ENCODE measurements at places on chromosomes 5 and 9. TPM values are rescaled to one million over a fixed set of nuclear protein-coding genes. Genes with fewer than 3 reads are reported as not detected.
A peak's percentile ranks its signal among the peaks of the same experiment; 100 is the strongest.

- DNase-seq: no peak
Observed at GRCh38 chr9:135253305-135254004, 166.0 kb downstream of the OLFM1 start.

- no peak for DNase-seq
Observed at GRCh38 chr5:135571066-135571609, 7.7 kb downstream of the CXCL14 start.

Gene CCL27
- 0.14 TPM for total RNA-seq

Gene DRD1
- not detected for total RNA-seq

GRCh38 chr9:131302244-131303075 is 12.9 kb downstream of the PLPP7 start:
- no peak for DNase-seq

DNA sequence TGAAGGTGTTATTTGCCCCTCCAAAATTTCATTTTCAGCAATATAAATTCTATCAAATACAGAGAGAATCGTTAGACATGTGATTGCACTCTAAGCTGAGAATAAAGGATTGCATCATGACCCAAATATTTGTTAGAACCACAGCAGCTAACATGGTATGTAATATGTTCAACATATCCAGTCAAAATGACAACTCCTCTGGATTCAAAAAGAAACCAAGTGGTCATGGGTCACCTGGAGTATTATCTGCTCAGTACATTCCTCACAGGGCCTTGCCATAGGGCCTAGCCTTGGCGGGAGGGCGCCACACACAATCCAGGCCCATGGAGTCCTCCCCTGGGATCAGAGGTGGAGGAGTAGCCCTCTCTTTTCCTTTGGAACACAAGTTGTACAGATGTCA is 179.2 kb downstream of the HSD17B3 start:
- no peak for DNase-seq

Gene SEMA4D
- total RNA-seq: 2.8 TPM

Gene SUSD3
- 0.39 TPM for total RNA-seq

DNA sequence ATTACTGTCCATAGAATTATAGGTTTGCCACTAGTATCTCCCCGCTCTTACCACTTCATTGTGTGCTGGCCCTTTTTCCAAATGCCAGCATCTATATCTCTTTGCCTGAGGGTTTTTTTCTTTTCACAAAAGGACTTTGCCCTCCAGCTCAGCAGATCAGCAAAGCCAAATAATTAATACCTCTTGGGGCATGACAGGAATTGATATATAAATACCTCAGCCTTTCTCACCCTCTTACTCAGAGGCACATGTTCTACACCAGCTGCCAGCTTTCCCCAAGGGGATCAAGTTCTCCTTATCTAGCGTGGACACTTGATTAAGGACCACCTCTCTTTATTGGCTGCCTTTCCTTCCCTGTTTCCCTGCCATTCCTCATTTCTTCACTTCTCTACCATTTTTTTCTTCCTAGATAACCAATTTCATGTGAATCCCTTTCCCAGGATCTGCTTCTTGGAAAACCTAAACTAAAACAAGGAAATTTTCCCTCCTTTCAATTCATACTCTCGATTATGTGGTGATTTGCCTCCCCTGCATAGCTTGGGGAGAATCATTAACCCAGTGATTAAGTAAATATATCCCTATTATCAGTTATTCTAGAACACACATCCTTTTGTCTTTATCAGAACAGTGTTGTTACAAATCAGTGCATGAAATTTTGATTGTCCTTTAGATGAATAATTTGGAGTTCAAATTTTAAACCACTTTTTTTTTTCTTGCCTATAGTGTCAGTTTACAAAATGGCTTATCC is 6.9 kb upstream of the NUDT12 start:
- no peak for DNase-seq

Gene IFNB1
- not detected for total RNA-seq

Gene PLPP7
- total RNA-seq: 1.5 TPM

DNA sequence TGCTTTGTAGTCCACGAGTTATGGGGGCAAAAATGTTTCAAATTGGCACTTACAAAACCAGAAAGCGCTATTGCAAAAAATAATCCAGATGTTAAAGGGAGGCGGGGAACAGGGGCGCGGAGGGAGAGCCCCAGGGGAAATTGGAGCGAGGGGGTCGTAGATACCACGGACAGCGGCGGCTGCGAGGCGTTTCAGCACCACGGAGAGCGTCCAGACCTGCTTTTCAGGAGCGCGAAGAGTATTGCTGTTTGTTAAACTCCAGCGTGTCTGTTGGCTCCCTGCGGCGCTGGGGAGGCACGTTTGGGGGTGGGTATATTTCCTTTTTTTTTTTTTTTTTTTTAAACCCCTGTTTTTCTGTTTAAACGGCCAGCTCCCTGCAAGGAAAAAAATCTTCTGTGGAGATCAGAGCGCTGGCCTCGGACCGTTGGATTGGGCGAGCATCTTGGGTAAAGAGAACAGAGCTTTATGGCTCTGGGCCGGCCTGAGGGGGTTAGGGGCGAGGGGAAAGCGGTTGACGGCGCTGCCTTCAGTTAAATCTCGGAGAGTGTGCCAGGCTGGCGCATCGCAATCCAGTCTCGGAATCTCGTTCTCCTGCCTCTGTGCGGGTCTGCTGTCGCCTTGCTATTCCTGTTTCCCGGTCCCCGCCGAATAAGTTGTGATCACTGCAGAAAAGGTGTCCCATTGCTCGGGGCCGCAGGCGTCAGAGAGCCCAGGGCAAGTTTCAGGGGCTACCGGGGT is at the start of gene GLRA1:
Gene GLRA1, minus strand, starts transcription at position 288 of the 738 bp plus-strand sequence. CDS start 302 bp downstream, outside the sequence.
- DNase-seq: no peak

Gene KCNV2
- not detected for total RNA-seq

DNA sequence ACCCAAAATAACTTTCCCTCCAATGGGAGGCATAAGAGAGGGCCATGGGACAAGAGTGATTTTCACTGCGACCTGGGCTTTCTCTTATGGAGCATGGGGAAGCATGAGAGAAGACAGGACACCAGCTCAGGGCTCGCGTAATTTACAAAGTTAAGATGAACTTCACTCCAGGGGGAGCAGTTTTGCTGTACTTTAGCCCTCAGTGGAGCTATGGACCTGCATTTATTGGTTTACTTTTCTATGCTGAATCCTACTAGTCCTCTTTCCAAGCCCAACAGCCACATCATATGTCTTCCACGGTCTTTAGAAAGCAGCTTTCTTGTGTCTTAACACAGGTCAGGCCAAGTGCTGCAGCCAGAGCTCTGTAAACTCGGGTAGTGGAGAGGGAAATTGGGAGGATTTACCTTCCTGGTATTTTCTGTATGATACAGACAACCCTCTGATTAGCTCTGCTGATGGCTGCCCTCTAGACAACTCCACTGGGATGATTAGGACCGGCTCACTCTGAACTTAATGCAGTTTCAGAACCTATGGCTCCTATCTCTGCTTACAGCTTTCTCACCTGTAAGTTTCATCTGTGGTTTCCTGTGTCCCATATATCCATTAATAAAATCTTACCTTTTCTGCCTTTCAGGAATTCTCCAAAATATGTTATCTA is 581.0 kb upstream of the RORB start:
- DNase-seq: no peak

Gene FBXW2
- total RNA-seq: 39.1 TPM

GRCh38 chr5:75886706-75887105 is 169.5 kb upstream of the POC5 start:
- no peak for DNase-seq

- DNase-seq: no peak
Observed at GRCh38 chr5:158805195-158805594, 294.5 kb downstream of the EBF1 start.

GRCh38 chr9:16154521-16155078 is 601.8 kb downstream of the CCDC171 start:
- no peak for DNase-seq

GRCh38 chr5:116320486-116320885 is 235.7 kb downstream of the COMMD10 start:
- DNase-seq: peak; percentile 24

Gene ARL14EPL
- 0.39 TPM for total RNA-seq

DNA sequence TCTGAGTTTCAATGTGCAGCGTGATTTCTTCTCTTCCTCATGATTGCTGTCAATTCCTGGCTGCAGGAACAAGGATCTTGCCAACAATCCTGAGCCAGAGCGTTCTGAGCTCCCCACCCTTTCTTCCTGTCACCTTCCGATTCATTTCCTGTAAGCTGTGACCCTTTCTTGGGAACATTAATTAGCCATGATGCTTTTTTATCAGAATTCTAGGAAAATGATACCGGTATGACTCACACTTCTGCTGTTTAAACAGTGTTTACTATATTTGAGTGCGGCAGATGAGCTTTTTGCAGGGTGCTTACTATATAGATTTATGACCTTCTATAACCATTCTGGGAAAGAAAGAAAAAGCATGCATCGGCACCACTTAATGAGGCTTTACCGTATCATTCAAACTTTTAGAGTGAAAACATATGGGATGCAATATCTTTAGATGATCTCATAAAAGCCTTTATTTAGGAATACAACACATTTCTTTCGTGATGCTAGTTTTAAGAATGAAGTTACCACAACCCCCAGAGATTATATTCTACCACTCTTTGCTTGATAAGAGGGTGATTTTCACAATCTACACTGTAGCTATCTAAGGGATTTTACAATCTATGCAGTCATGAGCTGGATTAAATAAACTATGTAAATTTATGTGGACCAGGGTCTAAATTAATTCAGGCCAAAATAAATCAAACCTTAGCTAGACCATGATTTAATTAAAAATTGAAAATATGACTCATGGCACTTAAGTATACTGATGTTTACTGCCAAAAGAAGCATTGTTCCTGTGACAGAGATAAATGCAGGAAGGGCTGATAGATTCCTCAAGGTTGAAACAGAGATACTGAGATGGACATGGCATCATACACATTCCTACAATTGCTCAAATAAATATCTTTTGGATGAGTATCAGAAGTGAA is 38.0 kb upstream of the OSMR start:
- no peak for DNase-seq

DNA sequence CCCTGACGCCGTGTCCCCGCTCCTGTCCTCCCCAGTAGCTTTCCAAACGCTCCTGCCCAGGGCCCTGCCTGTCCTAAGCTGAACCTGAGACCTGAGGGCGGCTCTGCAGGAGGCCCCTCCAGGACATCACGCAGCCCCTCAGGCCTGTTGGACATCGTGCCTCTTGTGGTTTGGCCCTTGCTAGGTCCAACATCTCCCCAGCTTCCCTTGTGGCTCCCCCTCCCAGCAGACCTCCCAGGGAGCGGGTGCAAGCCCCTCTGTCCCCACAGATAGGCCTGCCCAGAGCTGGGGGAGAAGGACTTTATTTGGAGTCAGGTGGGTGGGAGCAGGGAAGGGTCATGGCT is 4.1 kb downstream of the OBP2B start:
- DNase-seq: no peak

DNA sequence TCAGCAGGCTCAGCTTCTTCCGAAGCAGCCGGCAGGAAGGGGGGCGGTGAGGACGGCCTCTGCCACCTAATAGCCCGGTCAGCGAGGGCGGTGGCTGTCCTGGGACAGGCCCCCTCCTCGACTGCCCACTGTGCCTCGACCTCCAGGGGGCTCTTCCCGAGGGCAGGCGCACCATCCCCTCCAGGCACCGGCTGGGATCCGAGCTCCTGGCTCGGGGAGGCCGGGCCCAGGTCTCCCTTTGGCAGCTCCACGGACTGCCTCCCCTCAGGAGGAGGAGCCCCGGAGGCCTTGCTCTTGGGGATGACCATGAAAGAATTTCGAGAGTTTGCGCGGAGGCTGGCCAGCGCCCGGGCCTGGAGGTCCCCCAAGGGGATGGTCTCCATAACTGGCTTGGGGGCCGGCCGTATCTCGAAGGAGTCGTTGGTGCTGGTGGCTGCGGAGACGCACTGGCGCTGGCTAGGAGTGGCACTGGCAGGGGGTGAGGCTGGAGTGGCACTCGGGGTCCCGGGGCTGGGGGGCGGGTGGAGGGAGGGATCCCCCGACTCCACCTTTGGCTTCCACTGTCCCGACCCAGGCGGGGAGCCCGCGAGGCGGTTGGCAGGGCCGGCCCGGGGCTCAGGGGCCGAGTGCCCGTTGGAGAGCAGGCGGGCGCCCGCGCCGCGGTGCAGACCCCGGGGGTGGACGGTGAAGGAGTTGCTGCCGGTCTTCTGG is 975 bp downstream of the TPRN start:
- no peak for DNase-seq

Gene MEIKIN
- not detected for total RNA-seq

GRCh38 chr5:142197098-142197497 is 88.5 kb downstream of the NDFIP1 start:
- DNase-seq: peak; percentile 65

DNA sequence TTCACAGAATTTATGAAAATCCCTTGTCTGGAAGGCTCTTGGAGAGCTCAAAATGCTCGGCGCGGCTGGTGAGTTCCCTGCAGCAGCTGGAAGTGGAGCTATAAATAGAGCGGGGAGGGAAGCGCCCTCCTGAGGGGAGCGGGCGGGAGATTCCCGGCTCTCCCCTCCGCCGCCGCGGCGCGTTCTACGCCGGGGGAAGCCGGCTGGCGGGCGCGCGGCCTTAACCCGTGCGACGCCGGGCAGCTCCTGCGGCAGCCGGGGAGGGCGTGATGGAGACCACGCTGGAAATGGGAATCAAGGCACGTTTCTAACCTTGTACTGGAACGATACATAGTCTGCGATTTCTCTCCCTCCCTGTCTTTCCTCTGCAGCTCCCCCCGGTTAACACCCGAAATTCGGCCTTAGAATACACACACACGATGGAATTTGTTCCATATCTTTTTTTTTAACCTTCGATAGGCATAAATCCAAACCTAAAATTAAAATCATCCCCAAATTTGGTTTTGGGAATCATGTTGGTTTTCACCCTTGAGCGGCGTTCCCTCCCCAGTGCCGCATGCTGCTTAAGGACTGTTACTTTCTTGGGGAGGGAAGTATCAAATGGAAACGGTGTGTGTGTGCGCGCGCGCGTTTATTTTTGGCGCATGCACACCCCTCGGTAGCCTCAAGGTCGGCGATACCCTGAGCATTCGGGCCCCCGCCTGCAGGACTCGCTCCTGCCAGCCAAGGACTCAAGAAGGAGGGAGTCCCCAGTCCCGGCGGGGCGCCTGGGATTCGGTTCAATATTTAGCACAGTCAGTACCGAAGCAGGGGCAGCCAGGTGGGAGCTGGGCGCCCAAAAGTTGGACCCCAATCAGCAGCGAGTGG is 306.3 kb upstream of the KCNN2 start:
- DNase-seq: no peak

Gene IRX1
- not detected for total RNA-seq

Gene FAM120A
- 108 TPM for total RNA-seq

Gene HRCT1
- total RNA-seq: 2.4 TPM
